Upper lobe of left lung (tissue), 6 donors: ENCODE measurements at places on chromosomes 1 and 21.
A peak's percentile ranks its signal among the peaks of the same experiment; 100 is the strongest.

GRCh38 chr1:9840176-9840575 lies 16.4 kb upstream of the CLSTN1 start:
- H3K4me3 ChIP-seq: no peak overlapping the region
- no peak for DNase-seq
- peaks cover 32% of the 10 kb centered on the region for H3K4me1 ChIP-seq

DNA sequence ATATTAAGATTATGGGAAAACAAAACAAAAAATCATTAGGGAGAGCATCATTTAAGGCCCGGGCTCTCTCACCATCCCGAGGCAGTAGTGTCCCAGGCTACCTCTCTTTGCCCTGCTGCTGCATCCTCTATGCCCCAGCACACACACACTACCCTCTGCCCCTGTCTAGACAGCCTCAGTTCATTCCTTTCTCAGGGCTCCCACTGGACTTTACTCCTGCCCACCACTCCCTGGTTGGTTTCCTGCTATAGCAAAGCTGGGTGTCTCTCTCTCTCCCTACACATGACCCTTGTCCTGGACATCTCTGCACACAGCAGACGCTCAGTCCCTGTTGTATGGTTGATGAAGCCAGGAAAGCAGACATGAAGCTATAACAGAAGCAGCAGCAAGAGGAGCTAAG lies 30.7 kb downstream of the GNG12 start:
- H3K27me3 ChIP-seq: no peaks in the 10 kb centered on the region
- H3K4me3 ChIP-seq: no peak overlapping the region
- H3K4me1 ChIP-seq: no peaks in the 10 kb centered on the region
- DNase-seq: no peak
- no peaks in the 10 kb centered on the region for H3K36me3 ChIP-seq

GRCh38 chr21:35470522-35470921 lies 421.4 kb upstream of the RUNX1 start:
- peaks cover under 1% of the 10 kb centered on the region for H3K4me1 ChIP-seq
- H3K27me3 ChIP-seq: no peaks in the 10 kb centered on the region
- H3K4me3 ChIP-seq: no peak overlapping the region
- DNase-seq: peak; percentile 36
- no peaks in the 10 kb centered on the region for H3K36me3 ChIP-seq

DNA sequence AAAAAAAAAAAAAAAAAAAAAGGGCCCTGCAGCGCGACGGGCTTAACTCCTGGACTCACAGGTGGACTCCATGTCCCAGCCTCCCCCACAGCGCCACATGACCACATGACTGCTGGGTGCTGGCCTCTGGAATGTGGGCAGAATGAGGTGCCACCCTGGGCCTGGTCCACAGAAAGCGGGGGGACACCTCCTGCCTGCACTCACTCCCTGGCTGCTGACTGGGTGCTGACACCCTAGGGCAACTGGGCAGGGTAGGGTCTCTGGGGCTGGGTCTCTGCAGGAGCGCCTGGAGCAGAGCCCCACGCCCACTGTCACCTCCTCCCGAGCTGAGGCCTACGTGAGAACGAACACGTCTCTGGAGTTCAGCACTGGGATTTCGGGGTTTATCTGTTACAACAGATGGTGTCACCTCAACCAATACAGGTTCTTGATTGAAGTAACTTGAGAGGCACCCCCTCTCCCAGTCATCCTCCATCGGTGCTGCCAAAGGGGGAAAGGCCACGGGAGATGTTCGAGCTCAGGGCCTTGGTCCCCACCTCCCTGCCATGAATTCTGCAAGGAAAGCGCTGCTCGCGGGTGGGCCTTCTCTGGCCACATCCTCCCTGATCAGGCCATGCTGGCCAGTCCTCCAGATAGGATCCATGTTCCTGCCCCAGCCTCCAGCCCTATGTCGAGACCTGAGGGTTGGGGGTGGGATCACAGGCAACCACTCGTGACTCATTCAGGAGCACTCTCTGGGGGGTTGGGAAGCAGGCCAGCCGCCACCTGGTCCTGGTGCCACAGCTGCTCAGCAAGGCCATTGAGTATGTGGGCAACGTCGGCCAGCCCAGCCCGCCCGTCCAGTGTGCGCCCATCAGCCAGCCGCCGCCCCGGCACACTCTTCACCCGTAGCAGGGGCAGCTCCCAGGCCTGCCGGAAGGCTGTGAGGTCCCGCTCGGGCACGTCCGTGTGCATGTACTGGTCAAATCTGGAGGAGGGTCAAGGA lies 5.4 kb downstream of the CPLANE2 start:
- no peak overlapping the region for H3K4me3 ChIP-seq
- H3K36me3 ChIP-seq: no peaks in the 10 kb centered on the region
- H3K4me1 ChIP-seq: peaks cover 26% of the 10 kb centered on the region
- H3K27me3 ChIP-seq: peaks cover 9% of the 10 kb centered on the region

DNA sequence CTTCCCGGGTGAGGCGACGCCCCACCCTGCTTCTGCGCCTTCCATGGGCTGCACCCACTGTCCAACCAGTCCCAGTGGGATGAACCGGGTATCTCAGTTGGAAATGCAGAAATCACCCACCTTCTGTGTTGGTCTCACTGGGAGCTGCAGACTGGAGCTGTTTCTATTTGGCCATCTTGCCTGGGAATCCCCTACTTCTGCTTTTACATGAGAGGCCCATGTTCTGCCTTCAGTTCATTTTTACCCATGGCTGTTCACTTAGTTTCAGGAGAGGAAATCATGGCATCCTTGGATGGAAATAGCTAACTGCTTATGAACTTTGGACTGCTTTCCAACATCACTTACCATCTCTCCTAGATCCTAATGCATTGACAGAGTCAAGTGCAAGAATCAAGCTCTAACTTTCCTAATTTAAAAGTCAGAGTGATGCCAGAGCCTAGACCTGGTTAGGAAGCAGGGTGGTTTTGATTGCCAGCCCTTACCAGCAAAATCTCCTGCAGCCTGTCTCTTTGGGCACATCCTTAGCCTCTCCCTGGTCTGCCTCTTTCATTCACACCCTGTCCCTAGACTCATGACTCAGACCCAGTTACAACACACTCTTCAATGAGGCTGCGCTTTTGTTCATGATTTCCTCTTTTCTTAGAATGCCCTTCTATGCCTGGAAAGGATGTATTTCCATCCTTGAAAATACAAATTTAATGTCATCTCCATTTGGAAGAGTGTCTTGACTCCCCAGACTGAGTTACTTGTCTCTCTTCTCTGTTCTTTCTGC lies 137.2 kb downstream of the KCTD3 start:
- DNase-seq: peak; percentile 13
- H3K27me3 ChIP-seq: no peaks in the 10 kb centered on the region
- H3K27ac ChIP-seq: no peak overlapping the region
- H3K36me3 ChIP-seq: no peaks in the 10 kb centered on the region

- H3K36me3 ChIP-seq: no peaks in the 10 kb centered on the region
- no peak for DNase-seq
- H3K4me3 ChIP-seq: no peak overlapping the region
- H3K27me3 ChIP-seq: no peaks in the 10 kb centered on the region
- no peak overlapping the region for H3K27ac ChIP-seq
- no peaks in the 10 kb centered on the region for H3K4me1 ChIP-seq
Observed at GRCh38 chr1:98903261-98903660, 101.4 kb downstream of the PLPPR5 start.

DNA sequence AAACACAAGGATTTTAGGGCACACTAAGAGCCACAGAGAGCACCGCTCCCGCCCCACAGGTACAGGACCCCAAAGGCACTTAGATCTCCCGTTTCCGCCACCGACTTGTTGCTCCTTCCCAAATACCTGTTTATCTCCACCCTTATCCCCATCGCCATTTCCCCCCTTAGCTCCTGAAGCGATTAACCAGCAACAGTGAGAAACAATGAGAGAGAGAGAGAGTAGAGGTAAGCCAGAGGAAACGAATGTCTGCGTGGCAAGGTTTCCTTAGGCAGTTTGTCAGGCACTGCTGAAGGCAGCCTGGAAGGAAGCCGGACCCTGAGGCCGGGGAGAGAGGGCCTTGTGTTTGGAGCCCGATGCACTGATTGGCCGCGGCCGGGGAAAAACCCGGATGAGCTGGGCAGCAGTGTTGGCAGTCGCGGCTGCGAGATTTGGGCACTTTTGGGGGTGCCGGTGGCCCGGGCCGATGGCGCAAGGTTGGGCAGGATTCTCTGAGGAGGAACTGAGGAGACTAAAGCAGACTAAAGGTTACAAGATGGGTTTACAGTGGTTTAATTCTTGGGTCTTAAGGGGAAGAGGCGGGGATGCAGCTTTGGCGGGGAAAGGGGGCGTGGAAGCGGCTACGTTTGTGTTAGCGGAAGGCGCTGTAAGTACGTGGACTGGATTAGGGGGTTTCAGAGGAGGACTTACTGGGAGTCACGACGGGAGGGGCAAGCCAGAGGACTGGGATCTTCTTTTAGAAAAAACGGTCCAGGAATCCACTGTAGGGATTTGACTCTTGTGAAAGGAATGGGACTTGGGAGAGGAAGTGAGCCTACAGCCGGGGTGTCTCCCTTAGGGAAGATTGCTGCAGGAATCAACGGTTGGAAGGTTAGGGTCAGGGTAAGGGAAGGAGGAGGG lies at the start of gene GORAB:
Gene GORAB (plus strand): TSS at position 409 of the 900 bp plus-strand sequence. CDS start 58 bp downstream, at position 467.
- H3K27ac ChIP-seq: peak within 1 kb of the TSS; percentile 87
- peaks cover 28% of the 10 kb centered on the region for H3K4me1 ChIP-seq
- peak; percentile 95 for DNase-seq
- no peaks in the 10 kb centered on the region for H3K36me3 ChIP-seq
- H3K4me3 ChIP-seq: peak within 1 kb of the TSS; percentile 55

DNA sequence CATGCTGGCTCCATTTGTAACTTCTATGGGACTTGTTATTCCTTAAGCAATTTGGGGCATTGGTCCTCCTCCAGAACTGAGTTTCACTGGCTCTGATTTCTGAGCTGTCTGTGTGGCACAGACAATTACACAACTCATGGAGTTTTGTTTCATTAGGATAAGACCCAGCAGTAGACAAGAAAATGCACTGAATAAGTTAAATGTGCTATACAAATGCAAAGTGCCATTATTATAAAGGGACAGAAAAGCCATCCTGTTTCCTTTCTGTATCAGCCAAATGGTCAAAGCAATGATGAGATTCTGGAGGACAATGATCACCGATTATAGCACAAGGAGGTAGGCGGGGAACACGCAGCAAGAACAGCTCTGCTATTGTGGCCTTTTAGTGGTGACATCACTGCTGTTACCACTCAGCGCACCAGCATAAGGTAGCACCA lies 81.9 kb downstream of the CNIH3 start:
- no peaks in the 10 kb centered on the region for H3K27me3 ChIP-seq
- no peak overlapping the region for H3K4me3 ChIP-seq
- no peak overlapping the region for H3K27ac ChIP-seq
- no peak for DNase-seq

DNA sequence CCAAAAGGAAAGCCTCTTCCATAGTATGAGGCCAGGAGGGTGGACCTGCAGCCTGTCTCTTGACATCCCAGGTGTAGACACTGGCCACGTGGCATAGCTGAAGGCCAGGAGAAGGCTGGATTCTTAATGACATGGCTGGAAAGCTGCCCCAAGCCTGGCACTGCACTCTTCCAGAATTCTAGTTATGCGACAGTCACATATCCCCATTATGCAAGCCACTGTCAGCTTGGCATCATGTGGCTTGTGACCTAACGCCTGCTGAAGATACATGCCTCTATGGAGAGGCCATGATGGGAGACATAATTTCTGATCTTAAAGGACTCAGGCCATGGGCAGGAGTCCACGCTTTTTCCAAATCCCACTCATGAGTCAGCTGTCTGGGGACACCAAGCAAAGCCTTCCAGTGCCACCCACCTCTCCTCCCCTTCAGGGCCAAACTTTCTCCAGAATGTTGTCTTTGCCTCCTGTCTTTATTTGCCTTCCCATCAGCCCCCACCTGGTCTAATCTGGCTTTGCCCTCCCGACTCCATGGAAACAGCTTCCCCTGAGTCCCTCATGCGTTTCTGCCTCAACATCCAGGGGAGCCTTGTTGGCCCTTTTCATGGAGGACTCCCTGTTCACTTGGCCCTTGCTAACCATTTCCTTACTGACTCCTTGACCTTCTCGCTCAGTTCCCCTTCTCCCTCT lies 3.0 kb downstream of the PLA2G2A start:
- DNase-seq: no peak
- H3K27me3 ChIP-seq: no peaks in the 10 kb centered on the region
- H3K27ac ChIP-seq: no peak overlapping the region
- no peak overlapping the region for H3K4me3 ChIP-seq

GRCh38 chr1:66452982-66453381 lies 81.0 kb upstream of the SGIP1 start:
- no peak for DNase-seq
- H3K27ac ChIP-seq: no peak overlapping the region
- H3K27me3 ChIP-seq: no peaks in the 10 kb centered on the region

- H3K36me3 ChIP-seq: no peaks in the 10 kb centered on the region
- H3K27ac ChIP-seq: no peak overlapping the region
- H3K27me3 ChIP-seq: no peaks in the 10 kb centered on the region
Observed at GRCh38 chr1:101463195-101463594, 226.4 kb downstream of the S1PR1 start.
